ENCODE measurements at places on chromosomes 6 and 20. TPM values are rescaled to one million over a fixed set of nuclear protein-coding genes. Genes with fewer than 3 reads are reported as not detected.

DNA sequence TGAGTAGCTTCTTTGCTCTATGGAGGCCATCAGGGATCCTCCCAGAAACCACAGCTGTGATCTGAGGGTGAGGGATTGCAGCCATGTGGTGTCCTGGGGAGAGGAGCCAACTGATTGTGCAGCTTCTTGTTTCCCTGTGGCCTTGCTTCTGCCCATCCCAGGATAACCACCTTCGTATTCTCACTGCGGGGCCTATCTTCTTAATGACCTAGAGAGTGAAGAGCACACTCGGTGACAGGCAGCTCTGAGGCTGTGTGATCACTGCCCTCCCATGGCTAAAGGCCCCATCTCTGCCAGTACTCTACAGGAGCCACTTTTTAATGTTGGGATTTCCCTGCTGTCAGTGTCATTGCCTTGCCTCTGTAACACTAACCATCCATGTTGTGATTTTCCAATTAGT, 5.3 kb upstream of the RAET1L start:
- peaks cover 7% of the 10 kb centered on the region for H3K4me1 ChIP-seq
- H3K36me3 ChIP-seq, result no peaks in the 10 kb centered on the region
- no peak overlapping the region for H3K4me3 ChIP-seq

GRCh38 chr20:31717478-31718201, 5.0 kb downstream of the BCL2L1 start:
- DNase-seq, result peak; percentile 38
- H3K4me3 ChIP-seq, result peak overlapping the region; percentile 97
- no peaks in the 10 kb centered on the region for H3K27me3 ChIP-seq
- peak overlapping the region; percentile 94 for H3K27ac ChIP-seq
- peaks cover 97% of the 10 kb centered on the region for H3K36me3 ChIP-seq

- H3K36me3 ChIP-seq, result no peaks in the 10 kb centered on the region
- H3K27me3 ChIP-seq, result no peaks in the 10 kb centered on the region
- H3K27ac ChIP-seq, result no peak overlapping the region
- H3K4me3 ChIP-seq, result no peak overlapping the region
- no peak for DNase-seq
These were observed 29.7 kb downstream of the MAP7 start for GRCh38 chr6:136520517-136520916.

DNA sequence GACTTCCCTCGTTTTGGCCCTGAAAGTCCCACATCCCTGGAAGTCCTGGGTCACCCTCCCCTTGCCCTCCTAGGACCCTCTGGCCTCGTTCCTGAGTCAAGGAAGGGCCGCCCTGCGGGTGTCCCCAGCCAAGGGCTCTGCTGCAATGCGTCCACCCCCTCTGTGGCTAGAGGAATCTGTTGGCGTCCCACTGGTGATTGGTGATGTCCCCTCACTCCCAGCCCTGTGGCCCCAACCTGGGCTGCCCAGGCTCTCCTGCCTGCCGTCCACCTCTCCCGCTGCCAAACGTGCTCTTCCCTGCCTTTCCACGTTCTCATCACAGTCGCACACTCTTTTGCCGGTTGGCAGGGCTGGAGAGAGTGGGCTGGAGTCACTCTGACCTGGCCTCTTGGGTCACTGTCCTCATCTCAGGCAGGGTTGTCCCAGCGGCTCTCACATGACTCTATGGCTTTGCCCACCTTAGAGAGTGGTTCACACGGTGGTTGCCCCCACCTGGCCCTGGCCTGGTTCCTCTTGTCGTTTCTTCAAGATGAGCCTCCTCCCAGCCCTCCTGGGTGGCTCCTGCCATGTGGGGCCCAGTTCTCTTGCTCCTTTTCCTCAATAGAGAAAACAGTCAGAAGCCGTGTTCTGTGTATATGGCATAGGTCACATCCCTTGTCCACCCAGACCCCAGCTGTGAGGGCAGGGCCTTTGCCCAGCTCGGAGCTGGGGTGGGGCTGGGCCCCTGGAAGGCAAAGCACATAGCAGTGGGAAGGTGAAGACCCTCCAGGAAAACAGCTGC, 100.9 kb downstream of the TMEM242 start:
- DNase-seq, result no peak
- no peaks in the 10 kb centered on the region for H3K36me3 ChIP-seq
- H3K4me1 ChIP-seq, result peaks cover 44% of the 10 kb centered on the region
- no peak overlapping the region for H3K4me3 ChIP-seq

DNA sequence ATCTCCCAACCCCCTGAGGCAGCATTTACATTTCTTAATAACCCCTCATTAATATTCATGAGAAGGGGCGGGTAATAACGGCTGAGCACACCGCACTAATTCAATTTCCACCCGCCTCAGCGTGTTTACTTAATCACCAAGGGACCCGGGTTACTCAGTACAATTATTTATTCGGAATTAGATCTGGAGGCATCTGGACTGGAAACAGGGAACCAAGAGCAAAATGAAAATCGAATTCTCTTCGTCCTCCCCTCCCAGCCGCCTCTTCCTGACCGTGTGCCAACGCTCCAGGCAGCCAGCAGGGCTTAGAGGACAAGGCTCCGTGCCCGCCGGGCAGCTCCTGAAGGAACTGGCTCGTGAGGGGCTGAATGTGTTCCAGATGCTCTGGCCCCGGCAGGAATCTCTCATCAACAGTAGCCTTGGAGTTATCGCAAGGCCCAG, 23.5 kb upstream of the CTNNBL1 start:
- no peak for DNase-seq
- H3K4me3 ChIP-seq, result no peak overlapping the region
- peaks cover 4% of the 10 kb centered on the region for H3K4me1 ChIP-seq
- H3K36me3 ChIP-seq, result no peaks in the 10 kb centered on the region
- H3K27ac ChIP-seq, result no peak overlapping the region
- peaks cover 33% of the 10 kb centered on the region for H3K27me3 ChIP-seq

DNA sequence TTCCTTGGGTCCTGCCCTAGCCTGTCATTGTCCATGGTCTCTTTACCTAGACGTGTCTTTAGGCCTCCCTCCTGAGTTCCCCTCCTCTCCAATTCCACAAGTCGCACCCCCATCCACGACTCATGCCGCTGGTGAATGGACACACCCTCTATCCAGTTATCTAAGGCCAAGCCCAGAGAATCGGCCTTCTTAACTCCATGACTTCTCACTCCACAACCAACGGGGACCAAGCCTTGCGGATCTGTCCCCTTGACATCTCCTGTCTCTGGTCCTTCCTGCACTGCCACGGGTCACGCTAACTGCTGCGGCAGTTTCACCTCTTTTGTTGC, 7.0 kb upstream of the RREB1 start:
- no peaks in the 10 kb centered on the region for H3K4me1 ChIP-seq
- DNase-seq, result no peak
- H3K27me3 ChIP-seq, result no peaks in the 10 kb centered on the region
- no peaks in the 10 kb centered on the region for H3K36me3 ChIP-seq

GRCh38 chr6:121759370-121759769, 323.9 kb downstream of the GJA1 start:
- no peak overlapping the region for H3K4me3 ChIP-seq
- H3K4me1 ChIP-seq, result no peaks in the 10 kb centered on the region
- H3K27ac ChIP-seq, result no peak overlapping the region
- H3K27me3 ChIP-seq, result no peaks in the 10 kb centered on the region
- DNase-seq, result no peak

MAP7 gene
- 3.1 TPM for total RNA-seq

DNA sequence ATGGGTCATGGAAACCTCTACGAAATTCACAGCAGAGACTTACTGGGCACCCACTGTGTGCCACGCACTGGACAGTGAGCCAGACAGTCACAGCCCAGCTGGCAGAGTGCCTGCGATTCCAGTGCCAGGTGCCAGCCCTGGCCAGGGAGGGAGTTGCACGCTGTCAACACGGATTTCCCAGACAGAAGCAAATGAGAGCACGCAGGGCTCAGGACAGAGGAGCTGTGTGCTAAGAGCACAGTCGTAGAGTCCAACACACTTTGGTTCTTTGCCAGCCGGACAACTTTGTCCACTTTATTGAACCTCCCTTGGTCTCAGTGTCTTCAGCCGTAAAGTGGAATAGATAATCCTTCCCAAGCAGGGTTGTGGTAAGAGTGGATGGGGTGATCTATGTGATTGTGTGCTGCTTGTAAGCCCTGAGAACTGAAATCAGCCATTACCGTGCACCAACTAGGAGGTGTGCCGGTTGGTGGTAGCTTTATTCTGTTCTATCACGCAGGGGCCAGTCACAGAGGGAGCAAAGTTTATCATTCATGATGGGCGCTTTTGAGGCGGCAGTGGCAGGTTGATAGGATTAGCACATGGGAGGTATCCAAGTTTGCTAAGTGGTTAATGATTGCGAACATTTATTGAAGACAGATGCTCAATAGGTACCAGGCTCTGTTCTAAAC, 40.6 kb downstream of the SIRPA start:
- no peaks in the 10 kb centered on the region for H3K36me3 ChIP-seq
- DNase-seq, result no peak
- H3K27me3 ChIP-seq, result peaks cover 13% of the 10 kb centered on the region

DNA sequence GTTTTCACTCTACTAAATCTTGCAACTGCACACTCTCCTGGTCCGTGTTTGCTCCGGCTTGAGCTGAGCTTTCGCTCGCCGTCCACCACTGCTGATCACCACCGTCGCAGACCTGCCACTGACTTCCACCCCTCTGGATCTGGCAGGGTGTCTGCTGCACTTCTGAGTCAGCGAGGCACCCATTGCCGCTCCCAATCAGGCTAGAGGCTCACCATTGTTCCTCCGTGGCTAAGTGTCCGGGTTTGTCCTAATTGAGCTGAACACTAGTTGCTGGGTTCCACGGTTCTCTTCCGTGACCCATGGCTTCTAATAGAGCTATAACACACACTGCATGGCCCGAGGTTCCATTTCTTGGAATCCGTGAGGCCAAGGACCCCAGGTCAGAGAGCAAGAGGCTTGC, 98.6 kb upstream of the GPR6 start:
- H3K36me3 ChIP-seq, result no peaks in the 10 kb centered on the region
- DNase-seq, result no peak
- H3K4me1 ChIP-seq, result no peaks in the 10 kb centered on the region
- H3K27me3 ChIP-seq, result peaks cover 11% of the 10 kb centered on the region

TBC1D32 gene
- 9.9 TPM for total RNA-seq

TSBP1 gene
- not detected for total RNA-seq

- no peaks in the 10 kb centered on the region for H3K27me3 ChIP-seq
- H3K4me3 ChIP-seq, result peak overlapping the region; percentile 18
- peak; percentile 49 for DNase-seq
- peaks cover 77% of the 10 kb centered on the region for H3K36me3 ChIP-seq
These were observed 9.6 kb downstream of the JARID2 start for GRCh38 chr6:15255481-15255880.

- H3K36me3 ChIP-seq, result no peaks in the 10 kb centered on the region
- H3K4me3 ChIP-seq, result no peak overlapping the region
- DNase-seq, result no peak
- H3K27ac ChIP-seq, result no peak overlapping the region
These were observed 104.8 kb downstream of the SOBP start for GRCh38 chr6:107594736-107595135.

DDO gene
- total RNA-seq, result not detected

NECAB3 gene
- 12.2 TPM for total RNA-seq

DNA sequence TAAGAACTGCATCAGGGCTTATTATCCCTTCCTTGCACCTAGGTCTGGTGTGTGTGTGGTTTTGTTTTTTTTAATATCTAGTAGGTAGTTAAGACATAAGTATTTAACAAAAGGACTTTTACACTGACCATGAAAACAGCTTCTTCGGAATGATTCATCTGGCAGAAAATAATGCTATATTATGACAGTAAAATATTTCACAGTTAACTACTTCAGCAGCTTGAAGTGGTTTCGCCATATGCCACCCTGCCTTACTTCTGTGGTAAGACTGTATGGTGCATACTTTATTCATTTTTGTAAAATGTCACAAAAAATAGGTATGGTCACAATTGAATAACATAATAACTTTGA, 858 bp upstream of the PTPRK start:
- peaks cover 18% of the 10 kb centered on the region for H3K4me1 ChIP-seq
- no peak overlapping the region for H3K27ac ChIP-seq
- DNase-seq, result no peak
- H3K4me3 ChIP-seq, result peak overlapping the region; percentile 90

GRCh38 chr6:35453236-35453635, 1.1 kb downstream of the FANCE start:
- H3K36me3 ChIP-seq, result peaks cover 18% of the 10 kb centered on the region
- no peak overlapping the region for H3K27ac ChIP-seq
- no peaks in the 10 kb centered on the region for H3K27me3 ChIP-seq

CLDN20 gene
- not detected for total RNA-seq

- no peak overlapping the region for H3K4me3 ChIP-seq
- H3K36me3 ChIP-seq, result no peaks in the 10 kb centered on the region
- no peak overlapping the region for H3K27ac ChIP-seq
- peaks cover 26% of the 10 kb centered on the region for H3K27me3 ChIP-seq
These were observed 109.5 kb upstream of the RAB32 start for GRCh38 chr6:146433881-146434731.

DNA sequence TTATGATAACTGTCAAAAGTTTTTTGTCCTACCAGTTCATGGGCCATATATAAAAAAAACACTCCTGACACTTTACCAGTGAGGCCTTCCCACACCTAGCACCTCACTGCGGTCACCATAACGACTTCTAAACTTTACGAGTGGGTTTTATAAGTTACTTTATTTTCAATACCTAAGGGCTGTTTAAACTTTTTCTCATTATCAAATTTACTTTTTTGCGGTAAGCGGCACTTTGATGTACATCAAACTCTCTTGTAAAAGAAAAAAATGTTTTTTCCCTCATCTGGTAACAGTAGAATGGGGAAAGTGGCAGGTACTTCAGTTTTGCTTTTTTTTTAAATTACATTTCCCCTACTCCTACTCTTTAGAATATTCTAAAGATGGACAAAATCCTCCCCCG, 36.2 kb downstream of the FYN start:
- H3K27me3 ChIP-seq, result no peaks in the 10 kb centered on the region
- peak overlapping the region; percentile 96 for H3K27ac ChIP-seq
- H3K4me3 ChIP-seq, result peak overlapping the region; percentile 68

LZTS3 gene
- total RNA-seq, result 0.87 TPM

SLC17A9 gene
- 16.2 TPM for total RNA-seq

KCNQ2 gene
- total RNA-seq, result not detected

DNA sequence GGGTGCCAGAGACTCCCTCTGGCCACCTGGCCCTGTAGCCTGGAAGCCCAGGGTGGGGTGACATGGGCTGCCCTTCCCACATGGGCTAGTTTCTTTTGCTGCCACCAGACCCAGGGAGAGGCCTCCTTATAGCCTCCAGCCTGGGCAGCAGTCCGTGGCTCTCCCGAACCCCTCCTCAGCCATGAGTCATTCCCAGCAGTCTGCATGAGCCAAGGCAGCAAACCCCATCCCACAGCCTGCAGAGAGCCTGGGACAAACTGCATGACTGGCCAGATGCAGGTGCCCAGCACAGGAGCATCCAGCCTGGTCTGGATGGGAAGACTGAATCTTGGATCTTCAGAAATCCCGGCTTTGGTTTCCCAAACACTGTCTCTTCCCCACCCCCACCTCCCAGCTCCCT, 75.7 kb downstream of the MRPL14 start:
- H3K36me3 ChIP-seq, result no peaks in the 10 kb centered on the region
- peaks cover 6% of the 10 kb centered on the region for H3K4me1 ChIP-seq
- no peaks in the 10 kb centered on the region for H3K27me3 ChIP-seq
- DNase-seq, result no peak

All from activated CD4-positive, alpha-beta T cell treated with anti-CD3 and anti-CD28 coated beads for 36 hours (primary cell).